G401 (cell line): ENCODE measurements at places on chromosomes 7 and 10.

DNA sequence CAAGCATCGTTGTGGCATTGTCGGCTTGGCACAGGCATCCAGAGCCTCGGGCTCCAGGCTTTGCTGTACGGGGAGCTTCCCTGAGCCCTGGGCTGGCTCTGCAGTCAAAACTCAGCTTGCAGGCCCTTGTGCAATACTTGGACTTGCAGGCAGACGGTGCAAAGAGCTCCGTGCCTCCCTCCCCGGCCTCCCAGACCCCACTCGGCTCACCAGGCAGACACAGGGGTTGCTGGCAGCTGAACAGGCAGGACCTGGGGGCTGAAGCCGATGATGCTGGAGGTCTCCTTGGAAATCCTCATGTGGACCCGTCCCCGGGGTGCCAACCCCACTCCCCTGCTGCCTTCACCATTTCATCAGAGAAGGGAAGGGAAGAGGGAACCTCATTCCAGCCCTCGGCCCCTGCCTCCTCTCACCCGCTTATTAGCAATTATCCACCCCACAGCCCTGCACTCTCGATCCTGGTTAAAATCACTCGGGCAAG is 59.6 kb upstream of the GNA12 start:
- no peak for DNase-seq

- DNase-seq: no peak
Observed at GRCh38 chr10:133481657-133482056, 27.9 kb downstream of the SCART1 start.

- no peak for DNase-seq
Observed at GRCh38 chr7:33853361-33854062, 51.8 kb upstream of the BMPER start.

- no peak for DNase-seq
Observed at GRCh38 chr7:26493737-26494428, 202.2 kb downstream of the SNX10 start.

DNA sequence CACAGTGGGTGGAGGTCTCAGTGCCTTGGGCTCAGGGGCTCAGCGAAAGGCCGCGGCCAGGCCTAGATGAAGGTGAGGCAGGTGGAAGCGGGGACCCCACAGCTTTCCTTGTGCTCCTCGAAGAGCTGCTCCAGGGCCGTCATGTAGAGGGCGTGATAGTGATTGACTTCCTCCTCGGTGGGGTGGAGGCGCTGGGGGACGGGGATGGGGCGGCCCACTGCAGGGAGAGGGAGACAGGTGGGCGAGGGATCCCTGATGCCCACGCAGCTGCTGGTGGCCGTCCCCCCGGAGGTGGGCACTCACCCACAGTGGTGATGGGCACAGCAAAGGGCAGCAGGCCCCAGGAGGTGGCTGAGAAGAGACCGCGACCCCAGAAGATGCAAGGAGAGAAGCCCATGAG is 5.0 kb downstream of the MOGAT3 start:
- no peak for DNase-seq

DNA sequence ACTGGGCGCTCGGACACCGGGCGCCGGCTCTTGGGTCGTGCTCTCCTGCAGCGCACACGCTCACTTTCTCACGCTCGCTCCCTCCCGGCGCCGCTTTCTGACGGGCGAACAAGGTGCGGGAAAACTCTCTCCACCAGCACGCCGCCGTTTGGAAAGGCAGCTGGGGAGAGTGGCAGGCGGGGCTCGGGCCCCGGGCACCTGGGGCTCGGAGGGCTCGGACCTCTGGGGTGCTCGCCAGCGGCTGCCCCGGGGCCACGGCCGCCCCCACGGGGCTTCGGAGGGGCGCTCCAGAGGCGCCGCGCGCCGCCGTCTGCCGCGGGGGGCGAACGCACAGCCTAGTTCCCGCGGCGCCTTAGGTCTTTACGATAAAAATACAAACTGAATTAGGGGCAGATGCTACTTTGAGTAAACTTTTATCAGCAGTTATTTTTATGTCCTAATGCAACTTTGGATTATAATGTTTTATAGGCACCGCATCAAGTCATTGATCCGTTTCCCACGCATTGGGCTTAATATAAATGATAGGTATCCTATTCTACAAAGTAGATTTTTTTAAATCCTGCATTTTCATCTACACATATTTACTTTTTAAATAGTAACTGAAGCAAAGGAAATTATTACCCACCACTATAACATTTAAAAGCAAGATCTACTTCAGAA is 535 bp upstream of the EPC1 start:
- no peak for DNase-seq

GRCh38 chr10:117530791-117531190 is 11.8 kb upstream of the EMX2 start:
- no peak for DNase-seq

DNA sequence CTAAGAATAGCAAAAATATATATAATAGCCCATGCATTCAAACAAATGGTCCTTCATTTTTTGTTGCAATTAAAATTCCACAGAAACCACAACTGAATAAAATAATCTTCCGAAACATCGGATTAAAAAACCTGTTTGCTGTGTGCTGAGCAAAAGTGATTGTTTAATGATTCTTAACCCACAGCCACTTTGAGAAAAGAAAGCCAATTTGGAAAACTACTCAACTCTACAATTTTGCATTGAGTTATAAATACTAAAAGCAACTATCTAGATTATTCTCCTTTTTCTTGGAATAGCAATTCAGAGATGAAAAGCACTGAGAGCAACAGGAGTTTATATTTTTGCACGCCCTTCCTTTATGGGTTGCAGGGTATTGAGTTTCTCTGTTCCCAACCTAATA is 8.0 kb downstream of the ADRB1 start:
- no peak for DNase-seq

- peak; percentile 45 for DNase-seq
Observed at GRCh38 chr7:129950191-129950932, 2.4 kb downstream of the UBE2H start.

DNA sequence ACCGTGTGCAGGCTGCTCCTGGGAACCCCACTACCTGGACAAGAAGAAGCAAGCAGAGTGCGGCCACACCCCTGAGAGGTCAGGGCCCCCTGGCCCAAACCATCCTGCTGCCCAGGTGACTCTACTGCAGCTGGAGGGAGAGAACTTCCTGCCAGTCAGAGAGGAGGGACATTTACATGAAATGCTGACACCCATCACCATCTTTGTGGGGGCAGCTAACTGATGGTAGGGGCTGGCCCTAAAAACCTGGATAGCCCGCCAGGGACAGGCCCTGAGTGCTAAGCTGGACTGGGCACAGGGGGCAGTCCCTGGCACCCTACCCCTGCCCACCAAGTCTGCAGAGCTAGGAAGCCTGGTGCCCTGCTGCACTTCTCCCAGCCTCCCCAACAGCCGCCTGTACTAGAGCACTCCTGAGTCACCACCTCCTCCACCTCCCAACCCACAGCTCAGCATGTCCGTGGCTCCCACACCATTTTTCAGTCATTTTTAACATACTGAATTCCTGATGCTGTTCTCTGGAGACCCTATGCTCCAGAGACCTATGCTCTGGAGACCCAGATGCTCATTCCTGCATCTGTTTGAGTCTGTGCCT is 27.5 kb downstream of the DPCD start:
- no peak for DNase-seq

GRCh38 chr10:4692206-4692605 is 133.8 kb upstream of the AKR1E2 start:
- no peak for DNase-seq

DNA sequence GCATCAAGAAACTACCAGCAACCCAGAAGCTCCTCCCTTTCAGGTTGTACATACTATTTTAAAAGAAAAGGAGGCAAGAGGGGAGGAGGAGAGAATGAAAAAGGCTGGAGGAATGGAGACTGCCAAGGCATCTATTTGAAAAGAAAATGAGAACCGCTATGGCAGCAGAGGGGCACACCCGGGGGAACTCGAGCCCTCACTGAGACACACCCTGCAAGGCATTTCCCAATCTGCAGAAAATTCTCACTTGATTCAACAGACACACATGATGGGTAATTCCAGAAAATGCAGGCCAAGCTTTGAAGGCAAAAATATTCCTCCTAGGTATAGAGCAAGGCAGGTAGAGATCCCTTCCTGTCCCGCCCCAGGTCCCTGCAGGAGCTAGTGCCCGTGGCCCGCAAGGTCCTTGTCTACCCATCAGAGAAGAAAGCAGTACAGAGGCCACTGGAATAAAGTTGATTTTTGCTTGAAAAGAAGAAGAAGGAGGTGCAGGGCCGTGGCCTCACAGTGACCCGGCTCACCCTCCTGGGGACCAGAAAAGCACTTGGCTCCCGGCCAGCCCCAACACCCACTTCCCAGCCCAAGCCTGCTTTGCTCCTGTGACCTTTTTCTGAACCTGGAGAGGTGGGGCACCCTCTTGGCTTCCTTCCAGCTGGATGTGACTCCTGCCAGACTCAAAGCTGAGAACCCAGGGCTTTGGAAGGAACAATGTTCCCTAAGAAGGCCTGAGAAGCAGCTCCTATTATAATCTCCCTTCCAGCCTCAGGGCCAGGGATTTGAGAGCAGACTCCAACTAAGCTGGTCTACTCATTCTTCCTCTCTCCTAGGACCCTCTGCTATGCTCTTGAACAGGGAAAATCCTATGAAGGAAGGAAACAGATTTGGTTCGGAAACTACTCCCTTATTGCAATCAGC is 6.2 kb upstream of the PIK3CG start:
- no peak for DNase-seq

DNA sequence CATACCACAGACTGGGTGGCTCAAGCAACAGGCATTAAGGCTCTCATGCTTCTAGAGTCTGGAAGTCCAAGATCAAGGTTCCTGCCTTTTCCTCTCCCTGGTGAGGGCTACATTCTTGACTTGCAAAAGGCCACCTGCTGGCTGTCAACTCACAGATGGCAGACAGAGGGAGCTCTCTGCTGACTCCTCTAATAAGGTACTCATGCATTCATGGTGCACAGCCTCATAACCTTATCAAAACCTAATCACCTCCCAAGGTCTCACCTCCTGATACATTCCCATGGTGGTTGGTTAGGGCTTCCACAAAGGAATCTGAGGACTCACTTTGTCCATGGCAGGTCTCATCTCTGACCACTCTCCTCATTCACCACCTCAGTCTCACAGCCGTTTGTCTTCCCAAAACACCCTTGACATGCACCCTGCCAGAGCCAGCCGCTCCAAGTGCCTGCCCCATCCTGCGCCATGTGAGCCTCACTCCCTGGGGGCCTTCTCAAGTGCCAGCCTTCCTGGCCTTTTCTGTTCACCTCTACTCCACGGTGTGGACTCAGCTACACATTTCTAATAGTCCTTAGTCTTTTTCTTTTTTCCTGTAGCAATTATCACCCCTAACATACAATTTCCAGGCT is 400.3 kb upstream of the ADARB2 start:
- DNase-seq: no peak

- DNase-seq: peak; percentile 13
Observed at GRCh38 chr7:1368682-1369571, 90.3 kb downstream of the MICALL2 start.
